ENCODE measurements at places on chromosomes 6 and 20.

DNA sequence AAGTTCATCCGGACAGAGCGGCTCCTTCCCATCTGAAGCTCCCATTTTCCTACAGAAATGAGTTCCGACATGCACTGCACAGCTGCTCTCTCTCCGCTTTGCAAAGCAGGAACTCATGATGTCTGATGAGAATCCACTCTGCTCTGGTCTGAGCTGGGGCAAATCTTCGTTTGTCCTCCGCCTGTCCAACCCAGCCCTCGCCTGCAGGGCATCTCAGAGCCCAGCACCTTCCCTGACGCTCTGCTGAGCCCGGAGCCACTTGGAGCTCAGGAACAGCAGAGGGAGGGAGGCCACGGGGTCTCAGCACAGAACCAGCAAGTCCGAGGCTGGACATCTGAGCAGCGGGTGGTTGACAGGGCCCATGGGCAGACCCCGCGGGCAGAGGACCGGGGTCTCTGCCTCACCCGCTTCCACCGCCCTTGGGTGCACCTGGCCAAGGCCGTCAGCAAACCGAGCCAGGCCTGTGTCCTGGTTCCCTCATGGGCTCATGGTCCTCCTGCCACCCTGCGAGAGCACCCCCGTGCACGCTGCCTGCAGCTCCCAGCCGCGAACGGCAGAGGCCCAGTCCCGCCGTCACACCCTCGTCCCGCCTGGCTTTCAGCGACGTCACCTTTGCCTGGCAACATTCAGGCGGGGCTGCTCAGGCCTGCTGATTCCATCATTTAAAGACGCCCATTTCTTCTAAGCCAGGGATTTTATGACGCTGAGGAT, 78.5 kb upstream of the BHLHE23 start:
- ATAC-seq, result no peak

DNA sequence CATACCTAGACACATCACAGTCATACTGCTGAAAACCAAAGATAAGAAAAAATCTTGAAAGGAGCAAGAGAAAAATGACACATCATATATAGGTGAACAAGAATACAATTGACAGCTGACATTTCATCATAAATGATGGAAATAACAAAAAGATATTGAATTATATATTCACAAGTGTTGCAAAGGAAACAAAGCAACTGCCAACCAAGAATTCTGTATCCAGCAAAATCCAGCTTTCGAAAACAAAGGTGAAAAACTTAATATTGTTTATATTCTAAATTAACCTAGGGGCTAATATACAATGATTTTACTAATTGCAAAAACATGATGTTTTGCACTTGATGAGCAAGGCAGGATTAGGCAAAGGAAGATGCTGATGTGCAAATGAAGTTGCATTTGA, 84.3 kb downstream of the MOXD1 start:
- ATAC-seq, result no peak

DNA sequence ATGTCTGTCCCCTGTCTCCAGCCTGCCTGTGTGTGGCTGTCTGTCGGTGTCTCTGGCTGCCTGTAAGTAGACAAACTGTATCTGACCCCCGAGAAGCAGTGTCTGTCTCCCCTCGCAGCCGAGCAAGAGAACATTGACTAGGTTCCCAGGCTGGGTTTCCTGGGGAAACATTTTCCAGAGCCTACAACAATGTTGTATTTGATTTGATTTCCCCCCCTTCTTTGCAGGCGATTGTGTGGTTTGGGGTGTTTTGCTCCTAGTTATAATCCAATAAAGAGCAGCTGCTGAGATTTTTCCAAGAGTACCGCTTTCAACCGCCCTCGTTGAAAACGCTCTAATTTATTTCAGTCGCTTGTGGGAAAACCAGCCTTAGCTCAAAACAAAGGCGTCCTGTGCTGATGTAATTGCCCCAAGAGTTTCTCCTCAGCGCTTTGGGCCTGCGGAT, 92.6 kb downstream of the CDC5L start:
- no peak for ATAC-seq

- no peak for ATAC-seq
Observed at GRCh38 chr20:45187693-45188092, 13.0 kb downstream of the PI3 start.

DNA sequence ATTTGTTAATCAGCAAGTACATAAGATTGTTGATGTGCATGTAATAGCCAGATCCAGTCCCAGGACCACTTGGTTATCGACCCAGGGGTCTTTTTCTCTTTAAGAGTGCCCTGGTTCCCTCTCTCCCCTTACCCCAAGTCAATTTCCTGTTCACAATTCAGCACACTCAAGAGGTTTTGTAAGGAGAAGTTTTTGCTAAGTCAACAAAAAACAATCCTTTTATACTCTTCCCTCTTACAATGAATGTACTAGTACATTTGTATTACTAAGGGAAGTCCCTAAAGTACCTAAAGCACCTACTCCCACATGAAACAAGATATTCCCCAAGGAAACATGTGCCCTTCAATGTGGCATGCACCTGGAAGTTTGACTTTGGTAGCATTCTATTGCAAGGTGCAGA, 1.6 kb upstream of the NT5DC1 start:
- ATAC-seq, result no peak

- peak; percentile 69 for ATAC-seq
Observed at GRCh38 chr20:1619861-1620444, at the start of gene SIRPB1. TSS of gene SIRPB1 (minus strand) at chr20:1620009. CDS start at chr20:1619944, 65 bp downstream.

DNA sequence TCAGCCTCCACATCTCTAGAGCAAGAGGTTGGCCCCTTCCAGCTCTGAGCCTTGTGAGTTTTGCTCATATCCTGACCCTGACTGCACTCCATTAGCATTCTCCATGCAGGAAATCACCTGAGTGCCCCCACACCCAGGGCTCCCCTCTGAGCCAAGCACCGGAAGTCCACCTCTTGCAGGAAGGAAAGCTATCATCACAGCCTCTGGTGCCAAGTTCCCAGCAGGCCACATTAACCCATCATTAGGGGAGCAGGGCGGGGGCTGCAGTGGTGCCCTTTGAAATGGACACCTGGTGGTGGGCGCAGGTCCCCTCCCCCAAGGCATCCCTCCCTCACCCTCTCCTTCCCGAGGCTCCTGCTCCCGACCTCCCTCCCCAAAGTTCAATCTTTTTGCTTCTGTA, 16.1 kb downstream of the GRM4 start:
- ATAC-seq, result no peak

GRCh38 chr6:130947464-130947863, 115.6 kb downstream of the EPB41L2 start:
- ATAC-seq, result no peak

Data from activated T-helper 17 cell treated with anti-CD3 and anti-CD28 coated beads, Interleukin-2, amount 50 U/mL, for 72 hours (primary cell).